Lower lobe of right lung (tissue), 2 donors: ENCODE measurements at places on chromosomes 6 and 20. TPM values are rescaled to one million over a fixed set of nuclear protein-coding genes. Genes with fewer than 3 reads are reported as not detected.

GRCh38 chr6:98929498-98930060, 18.2 kb downstream of the FBXL4 start:
- DNase-seq: no peak
- H3K36me3 ChIP-seq: peaks cover 17% of the 10 kb centered on the region
- H3K4me1 ChIP-seq: peaks cover 9% of the 10 kb centered on the region
- H3K4me3 ChIP-seq: no peak overlapping the region
- no peak overlapping the region for H3K27ac ChIP-seq

DNA sequence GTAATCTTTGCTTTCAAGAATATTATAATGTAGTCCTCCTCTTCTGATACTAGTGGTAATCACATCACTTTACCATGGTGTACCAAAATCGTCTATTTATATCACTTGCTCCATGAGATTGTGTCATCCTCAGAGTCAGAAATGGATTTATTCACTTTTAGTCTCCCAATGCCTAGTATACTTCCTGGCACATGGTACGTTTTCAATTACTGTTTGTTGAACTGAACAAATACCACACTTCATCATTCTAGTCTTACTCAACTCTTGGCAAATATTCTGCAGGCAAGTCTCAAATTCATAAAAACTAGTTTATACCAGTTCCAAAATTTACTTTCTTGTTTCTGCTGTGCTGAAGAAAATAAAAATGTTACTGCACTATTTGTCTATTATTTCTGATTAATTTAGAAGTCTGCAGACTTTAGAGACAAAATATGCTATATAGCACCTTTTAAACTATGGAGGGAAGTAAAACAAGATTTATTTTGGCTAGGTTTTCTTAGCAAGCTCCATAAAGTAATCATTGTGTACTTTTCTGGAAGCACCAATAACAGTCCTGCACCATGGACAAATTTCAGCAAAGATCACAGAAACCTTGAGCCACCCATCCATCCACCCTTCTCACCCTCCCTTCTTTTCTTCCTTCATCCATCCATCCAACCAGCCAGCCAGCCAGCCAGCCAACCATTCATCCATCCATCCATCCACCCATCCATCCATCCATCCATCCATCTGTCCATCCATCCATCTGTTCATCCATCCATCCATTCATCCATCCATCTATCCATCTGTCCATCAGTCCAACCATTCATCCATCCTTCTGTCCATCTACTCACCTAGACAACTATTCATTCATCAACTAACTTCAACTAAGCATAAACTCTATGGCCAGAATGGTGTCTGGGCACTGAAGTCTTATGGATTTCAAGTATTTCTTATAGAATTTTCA, 102.1 kb upstream of the STMND1 start:
- H3K36me3 ChIP-seq: no peaks in the 10 kb centered on the region
- H3K27ac ChIP-seq: no peak overlapping the region
- no peak overlapping the region for H3K4me3 ChIP-seq

- no peaks in the 10 kb centered on the region for H3K27me3 ChIP-seq
- DNase-seq: no peak
- no peak overlapping the region for H3K4me3 ChIP-seq
- peaks cover 63% of the 10 kb centered on the region for H3K36me3 ChIP-seq
- H3K4me1 ChIP-seq: no peaks in the 10 kb centered on the region
Observed at GRCh38 chr6:8090650-8091049, 11.7 kb downstream of the EEF1E1 start.

PLN gene
- total RNA-seq: 7.5 TPM

DNA sequence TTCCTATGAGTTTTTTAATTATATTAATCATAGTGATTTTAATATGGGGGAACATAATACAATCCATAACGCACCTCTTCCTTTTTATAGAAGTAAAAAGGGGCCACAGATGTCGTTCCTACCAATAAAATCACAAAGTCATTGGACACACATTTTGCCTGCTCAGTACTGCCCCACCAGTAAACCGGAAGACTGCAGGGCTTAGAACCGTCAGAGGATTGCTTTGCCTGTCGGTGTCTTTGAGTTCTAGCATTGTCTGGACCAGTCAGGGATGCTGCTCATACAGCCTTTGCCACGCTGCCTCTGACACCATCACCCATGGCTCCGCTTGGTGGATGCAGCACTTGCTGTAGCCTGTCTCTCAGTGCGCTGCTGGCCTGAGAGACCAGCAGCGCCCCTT, 853.6 kb downstream of the C6orf118 start:
- no peaks in the 10 kb centered on the region for H3K36me3 ChIP-seq
- no peak overlapping the region for H3K27ac ChIP-seq
- no peak overlapping the region for H3K4me3 ChIP-seq
- no peaks in the 10 kb centered on the region for H3K4me1 ChIP-seq

DNA sequence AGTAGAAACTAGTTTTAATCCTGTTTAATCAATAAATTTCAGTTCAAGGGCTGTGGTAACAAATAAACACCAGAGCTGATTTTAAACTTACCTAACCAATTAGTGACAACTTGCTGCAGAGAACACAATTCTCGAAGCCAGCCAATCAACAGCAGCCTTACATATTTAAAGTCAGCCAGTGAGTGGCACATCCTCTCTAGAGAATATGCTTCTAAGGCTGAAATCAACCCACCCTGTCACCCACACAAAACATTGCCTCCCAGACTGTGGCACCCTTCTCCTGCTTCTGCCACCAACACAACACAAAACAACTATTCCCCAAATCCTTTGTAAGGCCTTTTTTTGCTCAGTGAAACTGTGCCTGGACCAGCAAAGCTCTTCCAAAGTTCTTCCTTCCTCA, 306.0 kb downstream of the EYA4 start:
- no peak overlapping the region for H3K27ac ChIP-seq
- H3K36me3 ChIP-seq: no peaks in the 10 kb centered on the region
- H3K4me3 ChIP-seq: no peak overlapping the region
- no peaks in the 10 kb centered on the region for H3K27me3 ChIP-seq
- peaks cover 14% of the 10 kb centered on the region for H3K4me1 ChIP-seq

CPNE1 gene
- total RNA-seq: 154 TPM

DNA sequence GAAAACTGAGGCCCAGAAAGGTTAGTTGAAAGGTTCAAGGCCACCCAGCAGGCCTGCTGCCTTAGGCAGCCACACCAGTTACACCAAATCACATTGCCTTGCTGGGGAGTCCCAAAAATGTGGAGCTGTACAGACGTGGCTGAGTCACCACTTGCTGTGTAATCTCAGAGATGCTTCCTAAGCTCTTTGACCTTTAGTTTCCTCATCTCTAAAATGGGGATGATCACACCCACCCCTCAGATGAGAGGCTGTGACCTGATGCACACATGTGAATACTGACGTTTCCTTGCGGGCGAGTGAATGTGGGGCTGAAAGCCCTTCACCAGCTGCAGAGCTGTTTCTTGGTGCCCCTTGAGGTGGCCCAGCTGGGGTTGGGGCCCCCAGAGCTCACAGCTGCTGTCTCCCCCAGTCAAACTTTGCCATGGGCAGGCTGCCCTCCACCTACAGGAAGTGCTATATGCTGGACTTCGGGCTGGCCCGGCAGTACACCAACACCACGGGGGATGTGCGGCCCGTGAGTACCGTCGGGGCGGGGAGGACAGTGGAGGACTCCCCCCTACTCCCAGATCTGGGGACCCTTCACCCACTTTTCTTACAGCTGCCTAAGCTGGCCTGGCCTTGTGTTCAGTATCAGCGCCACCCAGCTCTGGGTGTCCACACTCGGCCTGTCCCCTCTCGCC, 11.0 kb downstream of the TTBK1 start:
- no peak overlapping the region for H3K27ac ChIP-seq
- no peaks in the 10 kb centered on the region for H3K36me3 ChIP-seq
- no peak for DNase-seq
- peaks cover 21% of the 10 kb centered on the region for H3K27me3 ChIP-seq
- H3K4me1 ChIP-seq: no peaks in the 10 kb centered on the region
- no peak overlapping the region for H3K4me3 ChIP-seq

GRCh38 chr6:105794239-105794638, 291.9 kb upstream of the PRDM1 start:
- peaks cover 47% of the 10 kb centered on the region for H3K4me1 ChIP-seq
- no peaks in the 10 kb centered on the region for H3K36me3 ChIP-seq
- no peak overlapping the region for H3K27ac ChIP-seq
- no peak overlapping the region for H3K4me3 ChIP-seq
